ENCODE measurements at places on chromosomes 2 and 18.

- no peak for DNase-seq
Measured at GRCh38 chr18:76914314-76914713, 92.0 kb downstream of the ZNF236 start.

GRCh38 chr2:60275958-60276357 lies 277.5 kb downstream of the BCL11A start:
- DNase-seq: no peak

DNA sequence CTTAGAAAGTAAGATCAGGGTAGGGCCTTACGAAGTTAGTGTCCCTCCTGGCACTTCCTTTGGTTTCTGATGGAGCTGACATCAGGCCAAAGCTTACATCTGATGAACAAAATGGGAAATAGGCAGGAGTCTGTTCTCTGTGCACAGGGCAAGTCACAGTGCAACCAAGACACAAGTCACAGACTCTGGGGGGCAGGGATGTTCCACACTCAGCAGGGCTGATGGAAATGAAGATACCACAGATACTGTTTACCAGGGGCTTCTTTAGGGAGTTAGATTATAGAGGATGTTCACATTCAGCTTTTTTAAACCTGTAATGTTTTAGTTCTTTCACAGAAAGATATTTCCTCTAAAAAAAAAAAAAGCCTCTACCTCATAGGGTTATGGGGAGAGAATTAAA lies 106.2 kb upstream of the EPC2 start:
- DNase-seq: no peak

- no peak for DNase-seq
Measured at GRCh38 chr2:59733970-59734369, 819.5 kb downstream of the BCL11A start.

- DNase-seq: no peak
Measured at GRCh38 chr2:214839464-214839863, 30.0 kb upstream of the BARD1 start.

GRCh38 chr2:200431996-200432705 lies 77.7 kb downstream of the KCTD18 start:
- no peak for DNase-seq

- DNase-seq: no peak
Measured at GRCh38 chr2:172552547-172553291, 3.2 kb upstream of the PDK1 start.

GRCh38 chr2:232310696-232311095 lies 67.9 kb upstream of the ALPP start:
- DNase-seq: no peak

DNA sequence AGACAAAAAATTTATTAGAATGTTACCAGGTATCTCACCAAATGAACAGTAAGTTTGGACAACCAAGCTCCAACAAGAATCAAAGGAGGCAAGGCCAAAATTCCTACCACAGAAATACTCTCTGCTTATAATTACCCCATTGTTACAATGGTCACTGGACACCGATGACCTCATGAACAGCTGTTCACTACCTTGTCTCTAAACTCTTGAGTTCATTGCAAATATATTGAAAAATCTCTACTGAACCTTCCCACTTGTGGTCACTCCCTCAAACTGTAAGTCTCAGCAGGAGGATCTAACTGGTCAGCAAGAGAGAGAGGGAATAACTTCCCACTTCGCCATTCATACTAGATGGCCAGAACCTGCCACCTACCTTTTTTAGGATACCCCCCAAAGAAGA lies 50.0 kb downstream of the ERBB4 start:
- DNase-seq: no peak

- DNase-seq: no peak
Measured at GRCh38 chr2:100857915-100858314, 38.0 kb downstream of the NPAS2 start.

- DNase-seq: no peak
Measured at GRCh38 chr18:43620936-43621335, 343.6 kb upstream of the SYT4 start.

GRCh38 chr2:25279091-25279651 lies 62.6 kb downstream of the DNMT3A start:
- DNase-seq: no peak

DNA sequence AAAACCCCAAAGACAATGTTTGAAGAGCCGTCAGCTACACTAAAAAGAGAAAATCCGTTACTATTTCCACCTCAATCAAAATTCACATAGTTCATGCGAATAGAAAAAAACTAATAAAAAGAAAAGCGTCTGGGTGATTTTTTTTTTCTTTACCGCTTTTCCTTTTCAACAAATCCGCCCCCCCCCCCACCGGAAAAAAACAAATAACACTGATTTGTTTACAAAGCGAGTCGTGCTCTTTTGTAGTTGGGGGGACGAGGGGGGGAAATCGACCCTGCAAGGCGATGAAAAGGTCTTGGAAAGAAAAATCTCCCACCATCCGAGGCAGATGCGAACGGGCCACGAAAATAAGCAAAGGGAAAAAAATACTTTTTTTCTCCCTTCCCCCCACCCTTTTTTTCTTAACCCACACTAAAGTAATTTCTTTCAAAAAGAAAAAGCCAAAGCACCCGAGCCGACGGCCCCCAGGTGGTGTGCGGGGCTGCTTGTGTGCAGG lies 638 bp downstream of the ZNF521 start:
- DNase-seq: no peak

GRCh38 chr2:209661286-209661894 lies 110.2 kb upstream of the UNC80 start:
- no peak for DNase-seq

DNA sequence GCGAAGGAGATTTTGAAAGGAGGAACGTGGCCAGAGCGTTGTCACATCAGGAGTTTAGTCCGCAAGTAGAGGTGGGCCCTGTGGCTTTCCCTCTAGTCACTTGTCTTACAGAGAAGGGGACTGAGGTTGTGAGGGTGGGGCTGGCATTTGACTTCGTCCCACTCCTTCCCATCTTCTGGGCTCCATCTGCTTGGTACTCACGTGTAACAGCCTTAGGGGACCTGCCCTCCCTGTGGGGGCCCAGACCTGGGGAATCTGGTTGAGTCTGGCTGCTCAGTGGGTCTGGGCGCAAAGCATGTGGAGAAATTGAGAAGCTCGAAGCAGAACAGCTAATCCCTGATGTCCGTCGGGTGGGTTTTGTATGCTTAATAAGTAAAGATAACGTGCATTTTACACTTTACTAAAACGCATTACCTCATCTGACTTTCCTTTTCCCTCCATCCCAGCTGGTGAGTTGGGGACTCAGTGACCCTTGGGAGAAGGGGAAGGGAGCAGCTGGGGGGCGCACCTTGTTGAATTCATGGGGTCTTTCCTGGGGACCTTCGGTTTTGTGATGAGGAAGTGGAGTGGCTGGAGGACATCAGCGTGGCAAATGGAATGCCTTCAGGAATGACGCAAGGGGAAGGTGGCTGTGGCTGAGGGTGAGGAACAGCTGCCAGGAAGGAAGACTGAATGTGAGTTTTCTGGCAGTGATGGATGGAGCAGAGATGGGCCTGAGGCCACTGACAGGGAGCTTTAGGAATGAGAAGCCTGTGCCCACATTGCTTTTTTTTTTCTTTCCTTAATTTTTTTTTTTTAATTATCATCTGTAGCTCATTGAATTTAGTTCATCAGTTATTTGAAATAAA lies 44.8 kb downstream of the ASAP2 start:
- DNase-seq: no peak

DNA sequence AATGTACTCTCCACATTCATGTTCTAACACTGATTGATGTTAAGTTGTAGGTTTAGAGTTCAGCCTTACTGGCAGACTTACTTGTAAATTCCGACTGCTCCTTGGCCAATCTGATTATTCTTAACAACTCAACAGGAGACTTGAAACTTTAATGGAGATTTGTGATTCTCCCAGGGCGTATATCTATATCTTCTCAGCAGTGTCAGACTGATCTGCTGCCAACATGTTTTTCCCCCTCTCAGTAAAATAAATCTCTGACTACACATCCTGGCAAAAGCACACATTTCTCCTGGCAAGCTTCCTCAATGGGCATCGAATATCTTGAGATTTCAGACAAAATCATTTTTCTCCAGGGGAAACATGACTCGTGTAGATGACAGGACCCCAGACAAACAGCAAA lies 1041.2 kb downstream of the DPP10 start:
- DNase-seq: no peak

- no peak for DNase-seq
Measured at GRCh38 chr2:160372585-160372984, 121.0 kb downstream of the RBMS1 start.

- no peak for DNase-seq
Measured at GRCh38 chr2:217573571-217573970, 429.2 kb downstream of the TNS1 start.

DNA sequence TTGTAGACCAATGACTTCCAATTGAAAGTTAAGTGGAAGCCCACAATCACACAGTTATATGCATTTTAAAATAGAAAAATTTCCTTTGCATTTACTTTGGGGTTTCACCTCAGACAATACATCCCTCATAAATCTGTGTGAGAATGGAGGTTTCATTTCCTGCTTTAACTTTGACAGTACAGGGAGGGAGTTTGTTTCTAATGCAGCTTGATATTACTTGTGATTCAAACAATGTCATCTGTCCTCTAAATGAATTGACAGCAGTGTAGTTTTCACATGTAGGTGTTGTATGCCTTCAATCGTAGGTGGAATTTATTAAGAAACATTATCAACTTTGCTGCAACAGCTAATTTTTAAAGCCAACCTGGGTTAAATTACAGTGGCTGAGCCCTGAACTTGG lies 75.2 kb downstream of the TMEFF2 start:
- DNase-seq: no peak

DNA sequence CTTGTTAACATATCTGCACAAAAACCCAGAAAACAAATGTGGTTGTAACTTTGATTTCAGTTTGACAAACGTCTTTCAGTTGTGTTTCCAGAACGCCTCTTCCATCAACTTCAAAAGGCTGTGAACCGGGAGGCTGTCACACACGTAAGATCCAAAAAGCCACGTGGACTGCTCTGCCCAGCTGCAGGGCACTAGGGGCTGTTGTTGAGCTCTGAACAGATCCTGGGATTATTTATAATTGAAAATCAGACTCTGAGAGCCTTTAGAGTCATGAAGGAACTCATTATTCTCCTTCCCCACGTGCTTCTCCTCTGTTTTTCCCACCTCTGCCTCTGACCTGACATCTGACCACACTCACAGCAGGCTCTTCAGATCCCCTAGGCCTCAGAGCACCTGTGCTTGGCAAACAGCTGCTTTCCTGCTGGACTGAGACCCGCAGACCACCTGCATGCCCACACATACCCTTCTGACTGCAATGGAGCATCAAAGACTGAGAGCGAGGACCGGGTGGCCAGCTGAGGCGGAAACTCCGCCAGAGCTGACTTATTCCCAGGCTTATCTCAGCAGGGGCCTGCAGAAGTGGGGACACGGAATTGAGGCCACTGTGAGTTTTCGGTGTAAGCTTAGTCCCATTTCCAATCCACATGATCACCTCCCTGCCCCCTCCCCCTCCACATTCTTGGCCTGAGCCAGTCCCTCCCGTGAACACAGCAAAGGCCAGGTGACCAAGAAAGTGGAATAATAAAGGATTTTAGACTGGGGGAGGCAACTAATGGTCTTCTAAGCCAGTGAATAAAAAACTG lies 114.8 kb downstream of the ATL2 start:
- peak; percentile 44 for DNase-seq

- no peak for DNase-seq
Measured at GRCh38 chr2:38613126-38613848, 10.6 kb upstream of the HNRNPLL start.

DNA sequence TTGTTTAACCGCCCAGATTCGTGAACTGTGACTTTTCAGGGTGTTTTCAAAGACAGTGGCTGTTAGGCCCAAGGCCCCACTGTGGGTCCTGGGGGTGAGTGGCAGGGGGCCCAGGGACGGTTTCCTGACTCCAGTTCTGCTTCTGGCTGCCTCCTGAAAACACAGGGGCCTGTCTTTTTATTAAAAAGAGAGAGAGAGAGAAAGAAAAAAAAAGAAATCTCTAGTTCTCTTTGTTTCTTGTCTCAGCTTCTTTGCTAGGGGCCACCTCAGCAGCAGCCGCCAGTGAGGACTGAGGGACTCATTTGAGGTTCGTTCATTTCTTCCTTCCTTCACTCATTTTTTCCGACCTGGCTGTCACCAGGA lies 15.4 kb upstream of the E2F6 start:
- DNase-seq: no peak

DNA sequence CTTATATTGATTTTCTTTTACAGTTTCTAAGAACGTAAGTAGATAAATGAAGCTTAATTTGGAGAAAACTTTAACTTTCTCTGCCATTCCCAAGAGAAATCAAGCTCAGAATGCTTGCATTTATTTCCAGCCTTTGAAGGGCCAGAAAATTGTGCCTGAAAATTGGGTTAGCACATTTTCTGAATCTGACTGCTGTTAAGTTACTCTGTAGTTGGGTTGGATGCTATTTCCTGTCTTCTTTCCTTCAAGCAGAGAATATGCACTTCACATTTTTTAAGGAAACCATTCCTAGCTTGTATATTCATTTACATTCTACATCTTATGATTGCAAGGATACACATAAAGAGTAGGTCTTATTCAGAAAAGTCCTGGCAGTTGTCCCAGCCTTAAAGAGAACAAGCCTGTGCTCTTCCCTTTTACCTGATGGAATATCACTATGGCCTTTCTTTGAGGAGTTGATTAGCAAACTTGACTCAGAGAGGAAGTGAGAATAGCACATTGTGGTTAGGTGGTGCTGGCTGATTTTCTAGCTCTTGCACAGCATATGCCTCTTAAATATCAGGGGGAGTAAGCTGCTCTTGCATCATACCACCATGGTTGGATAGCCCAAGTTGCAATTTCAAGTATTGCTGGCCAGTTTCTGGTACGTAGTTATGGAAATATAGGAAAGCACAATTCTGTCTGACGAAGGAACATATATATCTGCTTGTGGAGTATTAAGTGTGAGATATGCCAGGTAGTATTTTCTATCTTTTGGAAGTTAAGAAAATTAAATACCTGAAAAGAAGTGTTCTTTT lies 133.7 kb downstream of the COMMD1 start:
- DNase-seq: peak; percentile 33

DNA sequence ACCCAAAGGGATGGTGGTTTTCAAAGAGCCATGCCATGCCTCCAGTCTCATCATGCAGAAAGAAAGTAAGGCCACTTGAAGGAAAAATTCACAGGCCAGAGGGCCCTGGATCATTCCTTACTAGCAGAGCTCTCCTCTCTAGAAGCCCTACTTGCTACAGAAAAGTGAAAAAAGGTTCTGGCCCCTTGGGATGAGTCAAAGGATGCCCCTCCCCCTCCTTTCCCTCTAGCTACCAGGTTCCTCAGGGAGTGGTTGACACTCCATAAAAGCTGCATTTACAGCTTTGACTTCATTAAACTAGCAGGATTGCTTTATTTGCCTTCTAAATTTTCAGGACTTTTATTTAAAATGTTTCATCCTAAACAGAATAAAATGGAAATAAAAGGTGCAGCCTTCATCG lies 21.2 kb downstream of the OSR1 start:
- DNase-seq: no peak

- no peak for DNase-seq
Measured at GRCh38 chr18:27582760-27583412, 397.8 kb upstream of the CHST9 start.

GRCh38 chr2:71599646-71600236 lies 146.4 kb downstream of the DYSF start:
- DNase-seq: no peak

- no peak for DNase-seq
Measured at GRCh38 chr2:61405813-61406212, 65.1 kb downstream of the USP34 start.

- DNase-seq: no peak
Measured at GRCh38 chr2:109260886-109261700, 132.1 kb downstream of the SH3RF3 start.

- no peak for DNase-seq
Measured at GRCh38 chr2:169221745-169222369, 140.5 kb downstream of the LRP2 start.

GRCh38 chr2:201139836-201140604 lies 24.1 kb downstream of the CFLAR start:
- no peak for DNase-seq

- DNase-seq: no peak
Measured at GRCh38 chr2:85433511-85434089, 15.1 kb downstream of the SH2D6 start.
